BJ (cell line): ENCODE measurements at places on chromosomes 12 and 14.

- no peak for DNase-seq
Measured at GRCh38 chr12:50887191-50887590, 44.5 kb downstream of the TMPRSS12 start.

- DNase-seq = no peak
Measured at GRCh38 chr14:86798330-86798729, 1194.7 kb downstream of the GALC start.

GRCh38 chr12:53866727-53867126 lies 71.9 kb upstream of the HOXC13 start:
- no peak for DNase-seq

GRCh38 chr12:20482491-20483054 lies 114.2 kb downstream of the PDE3A start:
- DNase-seq = no peak

DNA sequence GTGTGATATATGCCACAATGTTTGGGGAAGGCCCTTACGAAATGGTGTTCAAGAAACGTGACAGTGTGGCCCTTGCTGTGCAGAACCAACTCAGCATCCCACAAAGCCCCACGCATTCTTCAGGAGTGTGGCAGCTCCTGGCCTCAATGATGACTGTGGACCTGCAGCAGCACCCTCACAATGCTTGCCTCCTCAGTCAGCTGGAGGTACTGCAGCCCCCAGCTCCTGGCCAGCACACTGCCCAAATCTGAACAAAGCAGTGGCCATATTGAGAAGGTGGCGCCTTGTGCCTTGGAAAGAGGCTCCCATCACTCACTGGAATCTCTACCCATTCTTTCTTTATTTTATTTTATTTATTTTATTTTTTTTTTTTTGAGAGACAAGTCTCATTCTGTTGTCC lies 10.4 kb downstream of the POLE2 start:
- DNase-seq = no peak

GRCh38 chr14:103891667-103892215 lies 36.5 kb upstream of the TDRD9 start:
- no peak for DNase-seq

DNA sequence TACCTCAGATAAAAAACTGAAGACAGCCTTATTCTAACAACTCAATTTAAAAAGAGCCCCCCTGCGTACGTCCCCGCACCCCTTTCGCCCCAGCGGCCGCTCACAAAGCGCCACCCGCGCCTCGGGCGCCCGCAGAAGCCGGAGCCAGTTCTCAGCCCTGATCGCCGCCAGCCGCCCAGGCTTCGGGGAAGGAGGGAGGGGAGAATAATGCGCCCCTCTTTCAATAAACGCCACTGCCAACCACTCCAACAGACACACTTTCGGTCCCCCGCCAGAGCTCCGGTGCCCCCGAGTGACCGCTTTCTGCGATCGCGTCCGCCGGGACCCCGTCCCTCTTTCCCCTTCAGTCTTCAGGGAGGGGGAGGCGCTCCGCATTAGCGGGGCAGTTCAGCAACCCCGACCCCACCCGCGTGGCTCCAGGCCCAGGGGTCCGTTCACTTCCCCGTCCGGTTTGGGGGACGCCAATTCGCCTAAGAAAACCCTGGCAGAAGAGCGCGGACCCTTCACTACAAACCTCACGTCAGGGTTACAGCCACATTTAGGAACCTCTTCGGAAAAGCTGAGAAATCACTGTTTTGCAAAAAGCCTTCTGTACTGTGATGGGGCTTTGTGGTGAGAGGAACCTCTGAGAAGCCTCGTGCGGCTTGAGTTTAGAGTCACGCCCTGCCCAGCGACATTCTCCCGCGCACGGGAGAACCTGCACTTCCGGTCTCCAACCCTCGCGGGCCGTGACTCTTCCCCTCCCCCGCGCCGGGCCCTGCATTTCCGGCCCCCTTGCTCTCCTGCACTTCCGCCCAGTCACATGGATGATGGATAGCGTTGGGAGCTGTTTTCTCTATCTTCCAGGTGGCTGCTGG lies 18.7 kb downstream of the FOXG1 start:
- no peak for DNase-seq

DNA sequence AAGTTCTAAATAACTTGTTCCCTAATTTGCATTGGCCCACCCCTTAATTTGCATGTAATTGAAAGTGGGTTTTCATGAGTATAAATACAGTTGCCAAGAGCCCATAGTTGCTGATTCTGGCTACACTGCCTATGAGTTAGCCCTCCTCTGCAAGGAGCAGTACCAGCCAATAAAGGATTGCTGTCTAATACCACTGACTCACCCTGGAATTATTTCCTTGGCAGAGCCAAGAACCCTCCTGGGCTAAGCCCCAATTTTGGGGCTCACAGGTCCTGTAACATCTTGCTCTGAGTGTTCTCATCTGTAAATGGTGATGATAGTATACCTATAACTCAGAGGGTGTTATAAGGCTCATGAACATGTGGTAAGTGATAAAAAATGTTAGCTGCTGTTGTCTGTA lies 6.8 kb downstream of the TTC8 start:
- peak; percentile 44 for DNase-seq

GRCh38 chr12:3252450-3252891 lies 175.3 kb downstream of the TSPAN9 start:
- DNase-seq = no peak

DNA sequence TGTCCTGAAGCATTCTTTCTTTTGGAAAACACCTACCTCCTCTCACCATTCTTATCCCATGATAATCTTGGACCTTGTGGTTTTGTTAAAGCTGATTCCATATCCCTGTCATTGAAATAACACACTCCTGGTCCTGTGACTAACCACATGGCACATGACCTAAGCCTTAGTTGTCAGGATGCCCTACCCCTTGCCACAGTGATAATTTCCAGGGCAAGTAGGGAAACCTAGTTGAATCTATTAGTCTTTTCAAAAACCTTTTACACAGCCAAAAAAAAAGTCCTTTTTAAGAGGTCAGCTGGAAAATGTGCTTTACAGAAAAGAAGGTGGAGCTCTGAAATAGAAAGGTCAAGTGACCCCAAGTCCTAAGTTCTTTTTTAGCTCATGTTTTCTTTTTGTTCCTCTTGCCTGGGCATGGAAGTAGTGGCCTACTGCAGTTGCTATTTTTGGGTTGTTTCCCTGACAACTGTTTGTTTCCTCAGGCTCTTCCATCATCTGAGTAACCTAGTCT lies 608.4 kb downstream of the LRFN5 start:
- peak; percentile 27 for DNase-seq

DNA sequence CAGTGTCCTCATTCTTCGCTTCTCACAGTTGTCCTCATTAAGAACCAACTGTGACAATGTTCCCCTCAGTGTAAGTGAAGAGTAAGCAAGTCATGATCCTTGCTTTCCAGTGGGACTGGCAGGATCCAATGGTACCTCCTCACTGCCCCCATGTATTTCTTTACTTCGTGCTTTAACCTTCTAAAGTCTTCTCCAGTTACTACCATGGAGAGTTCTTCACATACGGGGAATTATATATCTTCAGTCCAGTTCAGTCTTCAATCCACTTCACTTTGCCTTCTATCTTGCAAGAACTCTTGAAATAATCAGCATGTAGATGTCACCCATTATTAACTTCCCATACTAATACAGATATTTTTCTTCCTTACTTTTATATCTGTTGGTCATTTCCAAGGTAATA lies 381.9 kb upstream of the GARIN6 start:
- DNase-seq = no peak

DNA sequence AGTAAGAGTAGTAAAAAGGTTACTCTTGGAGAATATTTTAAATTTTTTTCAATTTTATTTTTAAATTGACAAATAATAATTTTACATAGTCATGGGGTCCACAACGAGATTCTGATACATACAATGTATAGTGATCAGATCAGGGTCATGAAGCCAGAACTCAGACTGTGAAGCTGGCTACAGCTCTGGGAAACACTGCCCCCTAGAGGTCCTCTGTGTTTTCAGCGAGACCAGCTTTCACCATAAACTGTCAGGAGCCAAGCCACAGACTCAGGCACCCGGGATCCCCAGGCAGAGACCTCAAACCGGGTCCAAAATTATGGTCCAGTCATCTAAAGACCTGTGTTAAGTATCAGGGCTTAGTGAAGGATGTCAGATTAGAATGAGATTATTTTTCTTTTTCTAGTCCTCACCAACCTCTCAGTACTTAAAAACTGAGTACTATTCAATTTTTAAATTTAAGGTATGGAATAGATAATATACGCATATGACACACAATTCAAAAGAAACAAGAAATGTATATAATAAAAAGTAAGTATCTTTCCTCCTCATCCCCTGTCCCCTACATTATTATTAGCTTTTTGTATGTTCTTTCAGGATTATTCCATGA lies 397.1 kb downstream of the MDGA2 start:
- DNase-seq = no peak

DNA sequence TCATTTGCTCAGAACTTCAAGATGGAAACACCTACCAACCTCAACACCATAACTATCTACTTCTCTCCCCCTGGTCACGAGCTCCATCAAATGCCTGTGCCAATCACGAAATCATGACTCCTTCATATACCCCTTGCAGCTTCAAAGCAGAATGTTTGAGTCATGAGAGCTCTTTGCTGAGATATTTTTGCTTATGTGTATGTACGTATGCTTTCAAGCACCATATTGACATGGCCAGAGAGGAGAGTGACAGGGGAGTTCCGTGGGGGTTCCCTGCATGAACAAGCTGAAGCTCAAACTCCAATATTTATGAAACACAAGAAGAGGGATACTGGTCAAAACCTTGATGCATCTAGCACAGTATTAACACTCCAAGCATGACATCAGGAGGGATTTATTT lies 374.4 kb downstream of the DPF3 start:
- no peak for DNase-seq

DNA sequence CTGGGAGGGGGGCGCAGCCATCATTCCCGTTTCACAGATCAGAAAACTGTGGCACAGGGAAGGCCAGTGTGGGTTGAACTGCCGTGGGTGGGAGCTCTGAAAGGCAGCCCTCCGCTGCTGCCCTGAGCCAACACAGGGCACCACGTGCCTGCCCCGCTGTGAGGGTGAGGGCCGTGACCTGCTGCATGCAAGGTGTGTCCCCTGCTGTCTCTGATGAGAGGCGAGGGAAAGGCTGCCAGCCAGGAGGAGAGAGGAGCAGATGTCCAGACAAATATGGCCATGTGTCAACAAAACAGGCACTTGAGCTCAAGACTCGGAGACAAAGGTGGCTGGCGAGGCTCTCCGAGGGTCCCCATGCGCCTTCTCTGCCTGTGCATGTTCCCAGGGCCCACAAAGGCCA lies 108.8 kb downstream of the RBM19 start:
- no peak for DNase-seq

- DNase-seq = peak; percentile 30
Measured at GRCh38 chr14:74658535-74659131, 46.6 kb upstream of the LTBP2 start.

DNA sequence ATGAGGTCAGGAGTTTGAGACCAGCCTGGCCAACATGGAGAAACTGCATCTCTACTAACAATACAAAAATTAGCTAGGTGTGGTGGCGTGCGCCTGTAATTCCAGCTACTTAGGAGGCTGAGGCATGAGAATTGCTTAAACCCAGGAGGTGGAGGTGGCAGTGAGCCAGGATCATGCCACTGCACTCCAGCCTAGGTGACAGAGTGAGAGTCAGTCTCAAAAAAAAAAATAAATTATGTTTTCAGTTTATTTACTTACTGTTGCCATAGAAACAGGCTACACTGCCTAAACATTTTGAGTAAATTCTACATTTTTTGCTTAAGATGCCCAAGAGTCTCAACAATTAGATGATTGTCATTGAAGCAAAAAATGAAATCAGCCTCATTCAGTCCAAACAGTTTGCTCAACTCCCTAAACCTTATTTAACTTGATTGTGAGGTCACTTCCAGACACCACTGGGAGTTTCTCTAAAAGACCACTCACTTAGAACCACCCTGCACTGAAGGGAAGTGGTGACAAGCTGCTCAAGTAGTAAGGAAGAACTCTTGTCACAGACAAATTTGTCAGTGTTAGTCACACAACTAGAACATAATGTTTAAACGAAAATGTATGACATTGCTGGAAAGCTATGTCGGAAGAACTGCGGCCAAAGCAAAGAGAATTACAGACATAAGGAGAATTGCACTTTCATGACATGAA lies 9.8 kb upstream of the GNPNAT1 start:
- peak; percentile 61 for DNase-seq

DNA sequence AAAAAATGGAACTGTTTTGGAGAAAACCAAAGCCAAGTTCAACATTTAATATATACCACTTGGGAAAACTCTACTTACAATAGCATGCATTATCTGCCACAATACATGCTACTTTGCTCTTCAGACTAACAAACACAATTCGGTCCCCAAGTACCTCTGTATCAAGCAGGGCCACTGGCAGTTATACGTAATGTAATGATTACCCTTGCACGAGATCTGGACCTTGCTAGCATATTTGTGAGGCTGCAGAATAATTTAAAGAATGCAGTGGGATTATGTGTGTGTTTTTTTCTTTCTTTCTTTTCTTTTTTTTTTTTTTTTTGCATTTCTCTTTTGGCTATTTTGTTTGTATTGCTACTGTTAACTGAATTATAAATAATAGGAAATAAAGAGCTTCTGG lies 22.8 kb upstream of the PYGL start:
- no peak for DNase-seq

DNA sequence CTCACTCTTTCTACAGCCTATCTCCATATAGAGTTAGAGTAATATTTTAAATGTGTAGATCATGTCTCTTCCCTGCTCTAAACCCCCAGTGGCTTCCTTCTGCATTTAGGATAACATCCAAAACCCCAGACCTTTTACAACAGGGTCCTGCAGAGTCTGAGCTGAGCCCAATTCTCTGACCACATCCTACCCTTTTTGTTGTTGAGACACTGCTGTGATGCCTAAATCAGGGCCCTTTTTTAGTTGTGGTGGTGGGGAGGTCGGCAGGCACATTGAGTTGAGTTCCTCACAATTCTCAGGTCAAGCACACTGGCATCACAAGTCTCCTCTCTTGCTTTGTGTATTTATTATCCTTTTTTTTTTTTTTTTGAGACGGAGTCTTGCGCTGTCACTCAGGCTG lies 1.8 kb upstream of the DDX47 start:
- no peak for DNase-seq

DNA sequence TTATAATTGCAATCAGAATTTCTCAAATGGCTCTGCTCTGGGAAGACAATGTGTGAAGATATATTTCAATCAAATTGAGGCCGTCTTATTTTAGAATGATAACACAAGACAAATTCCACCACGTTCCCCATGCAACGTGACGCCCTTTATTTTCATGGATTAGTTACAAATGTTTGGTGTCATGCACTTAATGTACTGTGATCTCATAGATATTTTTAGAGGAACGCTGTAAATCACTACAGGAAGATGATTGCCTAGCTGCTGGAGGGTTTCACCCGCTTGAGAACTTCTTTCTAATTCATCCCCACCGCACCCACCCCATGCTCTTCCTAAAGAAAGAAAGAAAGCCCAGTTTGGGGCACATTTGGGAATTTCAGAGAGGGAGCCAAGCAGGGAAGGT lies 117.2 kb downstream of the PLXNC1 start:
- DNase-seq = no peak

GRCh38 chr14:73685328-73685727 lies 28.9 kb downstream of the PNMA1 start:
- no peak for DNase-seq
